ENCODE measurements at places on chromosomes 5 and 9.

DNA sequence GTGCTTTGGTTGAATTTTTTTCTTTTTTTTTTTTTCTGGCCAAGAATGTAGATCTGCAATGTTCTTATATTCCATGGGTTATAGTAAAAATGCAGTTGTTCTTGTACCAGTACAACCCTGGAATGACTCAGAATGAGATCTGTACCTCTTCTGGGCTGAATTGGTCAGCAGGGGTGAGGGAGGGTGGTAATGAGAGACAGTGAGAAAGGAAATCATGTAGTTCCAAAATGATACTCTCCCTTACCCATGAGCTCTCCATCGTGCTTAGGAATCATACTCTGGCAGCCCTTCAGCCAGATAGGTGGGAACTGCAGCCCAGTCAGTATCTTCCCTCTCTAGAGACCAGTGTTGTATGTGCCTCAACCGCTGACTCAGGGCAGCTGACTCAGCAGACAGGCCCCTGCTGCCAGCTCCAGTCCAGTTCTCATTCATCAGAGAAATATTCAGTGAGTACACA is 2.1 kb upstream of the GLIS3 start:
- H3K4me1 ChIP-seq, result peaks cover 13% of the 10 kb centered on the region
- H3K27ac ChIP-seq, result no peak overlapping the region
- no peaks in the 10 kb centered on the region for H3K36me3 ChIP-seq

DNA sequence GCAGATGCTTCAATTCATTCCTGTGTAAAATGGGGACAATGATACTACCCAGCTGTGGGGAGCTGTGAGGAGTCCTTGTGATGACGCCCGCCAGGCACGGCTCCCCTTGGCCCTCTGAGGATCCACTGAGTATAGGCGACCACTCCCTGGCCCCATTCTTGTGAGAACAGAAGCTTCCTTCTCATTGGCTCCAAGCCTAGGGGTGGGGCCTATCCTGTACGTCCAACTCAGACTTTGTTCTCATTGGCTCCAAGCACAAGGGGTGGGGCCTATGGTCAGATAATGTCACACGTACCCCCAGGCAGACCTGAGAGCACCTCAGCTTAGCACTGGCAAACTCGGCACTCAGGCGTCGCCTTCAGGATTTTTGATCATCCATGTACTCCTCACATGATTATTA is 232.9 kb upstream of the MVB12B start:
- no peak overlapping the region for H3K27ac ChIP-seq
- H3K4me3 ChIP-seq, result no peak overlapping the region
- H3K36me3 ChIP-seq, result peaks cover 5% of the 10 kb centered on the region
- H3K4me1 ChIP-seq, result no peaks in the 10 kb centered on the region

DNA sequence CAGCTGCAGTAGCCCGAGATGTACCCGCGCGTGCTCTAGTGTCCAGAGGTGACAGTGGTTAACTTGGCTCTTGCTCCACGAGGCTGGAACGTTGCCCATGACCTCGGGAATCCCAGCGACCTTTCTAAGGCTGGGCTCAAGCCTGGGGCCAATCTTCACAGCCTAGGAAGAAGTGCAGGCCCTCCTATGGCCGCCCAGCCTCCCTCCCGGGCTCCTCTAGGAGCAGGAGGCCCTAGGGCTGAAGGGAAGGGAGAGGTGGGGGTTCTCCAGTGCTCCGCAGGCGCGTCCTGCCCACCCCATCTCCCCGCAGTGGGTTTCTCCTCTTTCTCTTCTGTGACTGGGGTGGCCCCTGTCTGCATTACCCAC is 13.3 kb downstream of the NR2F1 start:
- H3K27me3 ChIP-seq, result peaks cover 63% of the 10 kb centered on the region
- no peak for DNase-seq
- H3K27ac ChIP-seq, result no peak overlapping the region
- peak overlapping the region; percentile 28 for H3K4me3 ChIP-seq
- H3K36me3 ChIP-seq, result no peaks in the 10 kb centered on the region

- DNase-seq, result no peak
- no peak overlapping the region for H3K27ac ChIP-seq
- H3K27me3 ChIP-seq, result no peaks in the 10 kb centered on the region
- H3K4me3 ChIP-seq, result no peak overlapping the region
- H3K36me3 ChIP-seq, result peaks cover 7% of the 10 kb centered on the region
- peaks cover 5% of the 10 kb centered on the region for H3K4me1 ChIP-seq
Measured at GRCh38 chr5:172919525-172920446, 39.4 kb upstream of the RPL26L1 start.

GRCh38 chr9:116837018-116837989 is 150.2 kb downstream of the TRIM32 start:
- no peak overlapping the region for H3K27ac ChIP-seq
- no peak for DNase-seq
- no peaks in the 10 kb centered on the region for H3K36me3 ChIP-seq
- H3K27me3 ChIP-seq, result peaks cover 21% of the 10 kb centered on the region

- peaks cover 2% of the 10 kb centered on the region for H3K4me1 ChIP-seq
- no peak overlapping the region for H3K4me3 ChIP-seq
- H3K27me3 ChIP-seq, result peaks cover 35% of the 10 kb centered on the region
- H3K27ac ChIP-seq, result no peak overlapping the region
- DNase-seq, result no peak
- no peaks in the 10 kb centered on the region for H3K36me3 ChIP-seq
Measured at GRCh38 chr5:147481874-147482705, 27.8 kb downstream of the DPYSL3 start.

DNA sequence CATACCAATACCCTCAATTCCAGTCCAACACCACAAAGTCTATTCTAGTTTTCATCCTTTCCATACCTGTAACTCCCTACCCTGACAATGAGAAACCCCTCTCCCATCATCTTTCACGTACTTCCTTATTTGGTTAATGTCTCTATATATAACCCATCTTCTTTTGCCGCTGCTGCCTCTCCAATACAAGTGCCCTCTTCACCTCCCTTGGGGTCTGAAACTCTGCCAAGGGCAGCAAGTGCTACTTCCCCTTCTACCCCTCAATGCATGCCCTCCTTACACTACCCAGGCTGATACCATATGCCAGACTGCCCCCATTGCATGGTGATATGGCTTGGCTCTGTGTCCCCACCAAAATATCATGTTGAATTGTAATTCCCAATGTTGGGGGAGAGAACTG is 24.4 kb upstream of the SMIM15 start:
- DNase-seq, result no peak
- H3K4me3 ChIP-seq, result no peak overlapping the region
- H3K27ac ChIP-seq, result no peak overlapping the region
- no peaks in the 10 kb centered on the region for H3K36me3 ChIP-seq
- H3K4me1 ChIP-seq, result no peaks in the 10 kb centered on the region
- peaks cover 12% of the 10 kb centered on the region for H3K27me3 ChIP-seq

GRCh38 chr9:90914196-90914595 is 112.6 kb downstream of the SYK start:
- no peaks in the 10 kb centered on the region for H3K27me3 ChIP-seq
- H3K4me1 ChIP-seq, result no peaks in the 10 kb centered on the region
- no peak overlapping the region for H3K4me3 ChIP-seq
- no peak for DNase-seq
- no peak overlapping the region for H3K27ac ChIP-seq
- no peaks in the 10 kb centered on the region for H3K36me3 ChIP-seq

DNA sequence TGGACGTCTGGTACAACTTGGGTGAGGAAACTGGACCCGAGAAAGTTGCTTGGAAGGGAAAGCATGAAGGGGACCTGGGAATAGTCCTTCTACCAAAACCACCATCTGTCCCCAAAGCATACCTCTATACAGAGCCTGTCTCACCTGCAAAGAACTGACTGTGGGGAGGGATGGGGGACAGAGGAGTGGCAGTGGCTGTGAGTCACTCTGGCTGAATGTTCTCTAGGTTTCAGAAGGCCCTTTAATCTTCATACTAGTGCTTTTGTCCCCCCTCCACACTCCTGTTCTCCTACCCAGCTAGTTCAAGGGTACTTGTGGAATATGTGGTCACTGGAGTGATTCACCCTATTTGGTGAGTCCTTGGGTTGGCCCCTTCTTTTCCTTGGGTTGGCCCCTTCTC is 109.3 kb upstream of the RUSC2 start:
- no peak overlapping the region for H3K27ac ChIP-seq
- peaks cover 2% of the 10 kb centered on the region for H3K36me3 ChIP-seq
- peaks cover 23% of the 10 kb centered on the region for H3K27me3 ChIP-seq
- no peaks in the 10 kb centered on the region for H3K4me1 ChIP-seq
- no peak for DNase-seq

DNA sequence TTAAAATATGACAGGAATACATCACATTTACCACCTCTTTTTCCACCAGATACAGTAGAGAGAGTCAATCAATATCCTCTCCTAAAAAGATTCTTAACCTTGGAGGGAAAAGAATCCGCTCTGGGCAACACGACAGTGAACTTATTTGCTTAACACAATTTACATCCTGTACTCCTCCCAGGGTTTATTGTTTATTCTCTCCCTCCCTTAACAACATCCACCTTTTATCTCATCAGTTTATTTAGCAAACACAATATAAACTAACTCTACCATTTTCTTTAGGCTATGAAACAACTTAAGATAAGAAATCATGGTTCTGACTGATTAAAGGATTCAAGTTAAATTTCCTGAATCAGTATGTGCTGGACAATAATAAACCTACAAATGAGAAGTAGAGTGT is 50.9 kb downstream of the CERT1 start:
- no peak overlapping the region for H3K27ac ChIP-seq
- no peaks in the 10 kb centered on the region for H3K27me3 ChIP-seq
- H3K4me3 ChIP-seq, result no peak overlapping the region
- peaks cover 22% of the 10 kb centered on the region for H3K4me1 ChIP-seq
- DNase-seq, result no peak

DNA sequence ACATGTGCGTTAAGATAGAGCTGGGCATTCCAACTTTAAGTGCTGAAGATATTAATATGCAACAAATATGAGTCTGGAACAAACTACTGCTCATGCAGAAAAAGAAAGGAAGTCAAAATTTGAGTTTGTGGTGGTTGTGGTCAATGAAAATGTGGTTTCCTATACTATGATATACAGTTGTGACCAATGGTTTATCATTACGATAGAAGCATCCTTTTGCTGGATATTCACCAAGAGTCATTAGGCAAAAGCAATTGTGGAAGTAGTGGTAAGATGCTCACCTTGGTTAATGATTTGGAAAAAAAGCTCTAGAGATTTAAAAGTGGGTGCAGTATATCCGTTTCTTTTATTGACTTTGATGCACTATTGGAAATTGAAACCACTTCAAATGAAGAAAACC is 1007.0 kb downstream of the NR2F1-AS1 start:
- no peaks in the 10 kb centered on the region for H3K27me3 ChIP-seq
- H3K27ac ChIP-seq, result no peak overlapping the region
- H3K4me3 ChIP-seq, result no peak overlapping the region
- DNase-seq, result no peak
- no peaks in the 10 kb centered on the region for H3K4me1 ChIP-seq

DNA sequence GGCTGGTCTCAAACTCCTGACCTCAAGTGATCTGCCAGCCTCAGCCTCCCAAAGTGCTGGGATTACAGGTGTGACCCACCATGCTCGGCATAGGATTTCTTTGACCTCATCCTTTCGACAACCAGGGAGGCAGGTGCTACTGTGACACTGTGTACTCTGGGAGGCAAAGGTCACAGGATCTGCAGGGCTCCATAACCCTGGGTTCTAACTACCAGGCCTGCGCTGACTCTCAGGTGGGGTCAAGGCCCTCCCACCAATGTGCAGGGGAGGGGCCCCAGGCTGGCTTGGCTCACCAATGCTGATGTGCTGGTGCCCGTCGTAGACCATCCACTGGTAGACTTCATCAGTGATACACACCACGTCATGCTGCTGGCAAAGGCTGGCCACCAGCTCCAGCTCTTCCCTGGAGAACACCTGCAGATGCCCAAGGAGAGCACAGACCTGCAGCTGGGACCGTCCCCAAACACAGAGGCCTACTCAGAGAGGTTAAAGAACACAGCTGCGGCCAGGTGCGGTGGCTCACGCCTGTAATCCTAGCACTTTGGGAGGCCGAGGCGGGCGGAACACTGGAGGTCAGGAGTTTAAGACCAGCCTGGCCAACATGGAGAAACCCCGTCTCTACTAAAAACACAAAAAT is 7.0 kb upstream of the SPOUT1 start:
- H3K4me3 ChIP-seq, result no peak overlapping the region
- peak overlapping the region; percentile 21 for H3K27ac ChIP-seq
- H3K36me3 ChIP-seq, result peaks cover 3% of the 10 kb centered on the region
- DNase-seq, result no peak

- peaks cover 11% of the 10 kb centered on the region for H3K4me1 ChIP-seq
- H3K27ac ChIP-seq, result no peak overlapping the region
- H3K36me3 ChIP-seq, result peaks cover 2% of the 10 kb centered on the region
- no peak for DNase-seq
Measured at GRCh38 chr9:130446101-130446861, 1.5 kb downstream of the ASS1 start.

- H3K27ac ChIP-seq, result no peak overlapping the region
- peaks cover 13% of the 10 kb centered on the region for H3K27me3 ChIP-seq
- H3K36me3 ChIP-seq, result no peaks in the 10 kb centered on the region
- DNase-seq, result no peak
- no peak overlapping the region for H3K4me3 ChIP-seq
Measured at GRCh38 chr5:137216976-137217598, 282.0 kb downstream of the SPOCK1 start.

- DNase-seq, result no peak
- H3K27me3 ChIP-seq, result peaks cover 72% of the 10 kb centered on the region
- H3K4me3 ChIP-seq, result no peak overlapping the region
- peaks cover 2% of the 10 kb centered on the region for H3K4me1 ChIP-seq
Measured at GRCh38 chr5:138709202-138709601, 44.0 kb upstream of the CTNNA1 start.

DNA sequence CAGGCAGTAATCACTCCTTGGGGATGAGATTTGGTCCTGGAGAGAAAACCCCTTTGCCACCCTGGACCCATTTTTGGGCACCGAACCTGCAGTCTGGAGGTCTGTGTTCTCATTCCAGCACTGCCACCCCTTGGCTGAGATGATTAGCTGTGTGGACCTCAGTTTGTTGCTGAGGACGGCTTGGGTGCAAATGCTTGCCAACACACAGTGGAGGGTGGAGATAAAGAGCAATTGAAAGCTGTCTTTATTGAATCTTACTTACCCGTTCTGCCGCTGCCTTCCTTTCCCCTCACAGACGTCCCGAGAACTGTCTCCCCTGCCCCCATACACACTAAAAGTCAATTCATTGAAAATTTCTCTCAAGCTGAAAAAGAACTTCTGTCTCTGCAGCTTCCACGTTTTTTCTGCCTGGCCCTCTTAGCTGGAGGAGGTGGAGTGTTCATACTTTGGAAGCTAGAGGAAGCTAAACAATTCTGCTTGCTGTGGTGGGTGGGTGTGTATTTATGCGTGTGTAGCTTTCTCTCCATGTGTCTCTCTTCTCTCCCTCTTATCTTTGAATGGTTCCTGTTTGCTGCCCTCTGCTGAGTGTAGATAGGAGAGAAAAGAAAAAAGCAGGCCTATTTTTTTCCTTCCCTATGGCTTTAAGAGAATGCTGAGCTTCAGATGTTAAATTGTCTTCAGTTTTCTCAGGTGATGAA is 6.6 kb downstream of the GALNT10 start:
- H3K36me3 ChIP-seq, result peaks cover 2% of the 10 kb centered on the region
- DNase-seq, result no peak
- H3K27me3 ChIP-seq, result no peaks in the 10 kb centered on the region
- H3K4me1 ChIP-seq, result peaks cover 67% of the 10 kb centered on the region

- no peak overlapping the region for H3K27ac ChIP-seq
- DNase-seq, result no peak
- no peaks in the 10 kb centered on the region for H3K36me3 ChIP-seq
- H3K27me3 ChIP-seq, result no peaks in the 10 kb centered on the region
- no peak overlapping the region for H3K4me3 ChIP-seq
Measured at GRCh38 chr5:144583541-144584449, 413.1 kb downstream of the KCTD16 start.

GRCh38 chr9:129487658-129488483 is 133.0 kb downstream of the C9orf50 start:
- H3K4me1 ChIP-seq, result peaks cover 48% of the 10 kb centered on the region
- peak overlapping the region; percentile 92 for H3K4me3 ChIP-seq
- no peak for DNase-seq
- no peaks in the 10 kb centered on the region for H3K27me3 ChIP-seq
- peak overlapping the region; percentile 98 for H3K27ac ChIP-seq

Measured in T-helper 17 cell (primary cell).